Effector CD8-positive, alpha-beta T cell (primary cell): ENCODE measurements at places on chromosomes 2 and 18.

- DNase-seq = no peak
Measured at GRCh38 chr2:127567351-127567854, 31.9 kb downstream of the MYO7B start.

DNA sequence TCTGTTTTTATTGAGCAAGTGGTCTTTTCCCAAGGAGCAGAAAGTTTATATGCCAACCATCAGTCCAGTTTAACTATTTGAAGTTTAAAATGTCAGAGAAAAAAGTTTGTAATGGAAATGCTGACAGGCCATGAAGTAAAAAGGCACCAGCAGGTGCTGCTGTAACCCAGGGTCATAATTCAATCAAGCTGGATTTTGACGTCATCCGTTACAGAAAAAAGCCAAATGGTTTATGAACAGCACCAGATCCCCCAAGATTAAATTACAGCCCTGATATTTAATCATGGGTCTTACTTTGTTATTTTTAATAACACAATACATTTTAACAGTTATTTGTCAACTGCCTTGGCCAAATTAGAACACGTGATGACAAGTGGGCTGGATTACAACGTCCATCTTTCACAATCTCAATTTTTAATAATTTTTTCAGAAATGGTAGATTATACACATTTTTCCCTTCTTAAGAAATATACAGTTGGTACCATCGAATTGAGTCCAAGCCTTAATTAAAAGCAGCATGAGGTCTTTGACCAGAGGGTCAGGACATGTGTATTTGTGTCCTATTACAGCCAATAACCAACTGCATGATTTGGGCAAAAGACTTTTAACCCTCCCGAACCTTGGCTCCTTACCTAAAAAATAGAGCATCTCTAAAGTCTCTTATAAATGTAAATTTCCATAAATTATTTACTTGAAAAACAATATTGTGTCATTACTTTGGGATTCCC, 10.0 kb downstream of the TCF4 start:
- no peak for DNase-seq

GRCh38 chr2:110729106-110729505, 3.3 kb upstream of the ACOXL start:
- no peak for DNase-seq

DNA sequence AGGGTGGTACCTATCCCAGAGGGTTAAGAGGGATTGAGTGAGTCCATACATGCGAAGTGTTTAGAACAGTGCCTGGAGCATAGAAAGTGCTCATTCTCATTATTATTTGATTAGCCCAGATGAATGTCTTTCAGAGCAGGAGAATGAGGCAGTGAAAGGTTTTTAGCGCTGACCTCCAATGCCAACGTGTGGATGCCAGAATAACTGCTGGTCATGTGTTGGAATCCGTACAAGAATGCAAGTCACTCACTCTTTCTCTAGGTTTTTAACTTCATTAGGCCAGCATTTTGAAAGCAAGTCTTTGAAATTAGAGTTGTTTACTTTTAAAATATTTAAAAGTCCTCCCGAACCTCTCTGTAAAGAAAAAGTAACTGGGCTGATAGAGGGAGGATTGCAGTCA, 374.2 kb downstream of the EN1 start:
- no peak for DNase-seq

GRCh38 chr2:129782633-129782990, 196.9 kb upstream of the RAB6C start:
- no peak for DNase-seq

DNA sequence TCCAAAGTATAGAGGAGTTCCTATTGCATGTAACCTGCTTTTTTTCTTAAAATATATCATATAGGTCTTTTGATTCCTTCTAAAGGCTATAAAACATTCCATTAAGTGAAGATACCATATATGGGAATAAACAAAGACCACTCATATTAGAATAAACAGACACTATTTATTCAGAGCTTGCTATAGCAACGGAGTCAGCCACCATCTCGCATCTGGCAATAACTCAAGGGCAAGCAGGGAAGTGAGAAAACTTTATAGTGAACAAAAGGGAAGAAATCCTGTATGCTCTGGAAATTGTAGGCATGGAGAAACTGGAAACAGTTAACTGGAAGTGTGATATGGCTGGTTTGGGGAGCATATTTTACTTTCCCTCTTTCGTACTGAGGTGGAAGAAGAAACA, 301.9 kb downstream of the PTH2R start:
- DNase-seq = no peak

DNA sequence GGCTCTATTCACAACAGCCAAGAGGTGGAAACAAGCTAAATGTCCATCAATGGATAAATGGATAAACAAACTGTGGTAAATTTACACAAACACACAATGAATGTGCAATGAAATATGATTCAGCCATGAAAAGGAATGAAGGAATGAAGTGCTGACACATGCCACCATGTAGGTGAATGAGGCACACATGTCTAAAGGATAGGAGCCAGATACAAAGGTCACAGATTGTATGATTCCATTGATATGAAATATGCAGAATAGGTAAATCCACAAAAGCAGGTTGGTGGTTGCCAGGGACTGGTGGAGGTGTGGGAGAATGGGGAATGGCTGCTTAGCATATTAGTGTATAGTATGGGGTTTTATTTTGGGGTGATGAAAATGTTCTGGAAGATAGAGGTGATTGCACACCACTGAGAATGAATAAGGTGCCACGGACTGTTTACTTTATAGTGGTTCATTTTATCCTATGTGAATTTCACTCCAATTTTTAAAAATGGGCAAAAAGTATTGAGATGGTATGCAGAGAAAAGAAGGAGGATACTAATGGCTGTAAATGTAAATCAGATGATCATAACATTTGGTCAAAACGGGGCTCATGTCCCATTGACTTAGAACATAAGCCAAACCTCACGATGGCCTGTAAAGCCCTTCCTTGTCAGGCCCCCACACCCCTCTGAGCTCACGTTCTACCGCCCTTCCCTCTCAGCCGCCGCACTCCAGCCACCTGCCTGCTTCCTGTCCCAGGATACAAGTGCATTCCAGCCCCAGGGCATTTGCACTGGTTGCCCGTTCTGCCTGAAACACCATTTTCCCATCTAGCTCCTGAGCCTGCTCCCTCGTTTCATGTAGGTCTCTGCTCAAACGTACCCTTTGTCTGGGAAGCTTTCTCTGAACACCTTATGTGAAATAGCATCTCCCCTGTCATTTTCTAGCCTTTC, 165.5 kb downstream of the DDX1 start:
- DNase-seq = no peak

DNA sequence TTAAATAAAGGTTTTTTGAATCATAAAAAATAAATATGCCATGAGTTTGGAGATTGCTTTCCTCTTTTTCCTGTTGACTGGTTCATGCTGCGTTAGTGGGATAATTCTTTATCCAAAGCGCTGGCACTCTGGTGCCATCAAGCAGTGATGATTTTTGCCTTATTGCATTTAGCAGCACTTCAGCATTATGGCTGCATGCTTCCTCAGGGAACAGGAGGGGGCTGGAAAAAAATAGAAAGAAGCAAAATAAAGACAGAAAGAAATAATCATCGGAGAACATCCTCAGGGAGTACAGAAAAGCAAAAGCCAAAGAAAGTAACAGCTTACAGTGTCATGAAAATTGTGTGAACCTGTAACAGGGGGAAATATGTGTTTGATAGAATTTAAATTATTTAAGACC, 1408.2 kb upstream of the PIK3C3 start:
- no peak for DNase-seq

- no peak for DNase-seq
Measured at GRCh38 chr2:54925022-54925421, 125.2 kb downstream of the RTN4 start.

- no peak for DNase-seq
Measured at GRCh38 chr2:124778076-124778475, 753.0 kb downstream of the CNTNAP5 start.

GRCh38 chr2:111632661-111633060, 251.3 kb downstream of the ANAPC1 start:
- no peak for DNase-seq

DNA sequence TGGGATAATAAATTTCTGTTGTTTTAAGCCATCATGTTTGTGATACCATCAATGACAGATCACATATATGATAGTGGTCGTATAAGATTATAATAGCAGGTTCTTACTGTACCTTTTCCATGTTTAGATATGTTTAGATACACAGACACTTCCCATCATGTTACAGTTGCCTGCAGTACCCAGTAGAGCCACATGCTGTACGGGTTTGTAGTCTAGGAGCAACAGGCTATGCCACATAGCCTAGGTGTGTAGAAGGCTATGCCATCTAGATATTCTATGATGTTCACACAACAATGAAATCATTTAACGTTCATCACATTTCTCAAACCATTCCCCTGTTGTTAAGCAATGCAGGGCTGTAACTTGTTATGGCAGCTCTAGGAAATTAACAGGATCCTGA, 132.9 kb upstream of the SH3BP4 start:
- DNase-seq = no peak

DNA sequence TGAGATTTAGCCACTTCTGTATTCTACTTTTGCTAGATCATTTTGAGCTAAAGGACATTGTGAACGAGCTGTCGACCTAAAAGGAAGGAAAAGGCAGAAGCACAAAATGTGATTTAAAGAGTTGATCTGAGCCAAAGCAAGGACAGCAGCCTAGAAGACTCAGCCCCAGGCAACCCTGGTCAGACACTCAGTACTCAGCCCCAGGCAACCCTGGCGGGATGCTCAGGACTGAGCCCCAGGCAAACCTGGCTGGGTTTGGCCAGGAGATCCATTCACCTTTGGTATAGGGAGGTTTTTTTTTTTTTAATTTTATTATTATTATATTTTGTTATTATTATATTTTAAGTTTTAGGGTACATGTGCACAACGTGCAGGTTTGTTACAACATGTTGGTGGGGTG, 34.3 kb upstream of the PXDN start:
- no peak for DNase-seq

DNA sequence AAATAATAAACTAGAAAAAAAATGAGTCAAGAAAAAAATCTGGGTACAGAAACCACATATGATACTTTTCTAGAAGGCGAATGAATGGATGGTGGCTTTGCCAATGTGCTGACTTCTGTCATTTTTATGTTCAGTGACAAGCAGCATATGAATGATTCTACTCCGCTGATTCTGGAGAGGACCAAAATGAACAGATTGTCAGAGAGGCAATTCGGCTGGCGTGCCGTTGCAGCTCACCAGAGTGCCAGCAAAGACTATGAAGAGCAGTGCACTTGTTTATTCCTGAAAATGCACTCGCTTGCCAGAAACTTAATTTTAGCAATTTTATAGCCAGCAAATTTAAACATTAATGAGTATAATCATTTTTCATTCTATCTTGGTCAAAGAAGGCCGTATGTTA, 105.9 kb upstream of the NYAP2 start:
- no peak for DNase-seq

DNA sequence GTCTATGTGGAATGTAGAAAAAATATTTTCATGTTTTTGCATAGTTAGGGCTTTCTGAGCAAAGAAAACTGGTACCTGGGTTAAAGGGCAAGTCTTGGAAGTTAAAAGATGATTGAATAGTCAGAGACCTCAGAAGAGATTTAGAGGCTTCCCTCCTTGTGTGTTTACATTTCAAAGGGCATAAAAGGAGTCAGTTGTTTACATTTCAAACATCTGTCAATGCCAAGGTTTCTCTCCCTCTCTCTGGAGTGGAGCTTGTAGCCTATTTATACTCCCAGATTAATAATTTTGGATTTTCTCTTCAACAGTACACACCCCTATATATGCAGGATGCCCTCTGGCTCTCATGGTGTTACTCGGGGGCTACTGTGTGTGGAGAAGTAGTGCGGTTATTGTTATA, 8.6 kb downstream of the M1AP start:
- no peak for DNase-seq

GRCh38 chr2:186531257-186531775, 45.3 kb downstream of the ZC3H15 start:
- DNase-seq = no peak

DNA sequence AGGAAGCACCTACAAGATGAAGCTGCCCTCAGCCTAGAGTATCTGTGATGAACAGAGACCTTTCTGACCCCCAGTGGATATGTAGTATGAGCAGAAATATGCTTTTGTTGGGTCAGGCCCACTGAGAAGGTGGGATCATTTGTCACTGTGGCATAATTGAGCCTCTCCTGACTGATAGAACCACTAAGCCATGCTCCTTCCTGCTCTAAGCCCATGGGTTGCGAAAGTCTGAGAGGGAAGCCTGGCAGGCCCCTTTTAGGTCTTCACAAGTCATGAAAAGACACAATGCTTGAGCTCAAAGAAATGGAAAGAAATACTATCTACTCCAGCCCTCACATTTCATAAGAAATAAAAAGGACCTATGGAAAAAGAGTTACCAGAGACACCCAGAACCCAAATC, 127.7 kb downstream of the TNS1 start:
- no peak for DNase-seq

DNA sequence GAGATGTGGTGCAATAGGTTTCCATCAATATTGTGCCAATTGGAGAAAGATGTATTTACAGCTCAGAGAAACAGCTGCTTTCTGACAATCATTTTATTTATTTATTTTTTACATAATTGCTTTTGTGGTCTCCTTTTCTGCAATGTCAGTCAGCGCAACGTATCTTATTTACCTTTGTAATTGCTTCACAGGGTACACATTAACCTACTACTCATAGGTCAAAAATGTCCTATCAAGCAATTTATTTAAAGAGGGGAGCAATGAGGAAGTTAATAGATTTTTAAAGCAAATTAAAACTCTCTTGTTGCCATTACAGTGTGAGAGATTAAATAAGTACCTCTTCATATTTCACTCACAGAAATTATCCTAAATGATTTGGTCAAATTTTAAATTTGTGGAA, 291.0 kb downstream of the CALCRL start:
- no peak for DNase-seq

DNA sequence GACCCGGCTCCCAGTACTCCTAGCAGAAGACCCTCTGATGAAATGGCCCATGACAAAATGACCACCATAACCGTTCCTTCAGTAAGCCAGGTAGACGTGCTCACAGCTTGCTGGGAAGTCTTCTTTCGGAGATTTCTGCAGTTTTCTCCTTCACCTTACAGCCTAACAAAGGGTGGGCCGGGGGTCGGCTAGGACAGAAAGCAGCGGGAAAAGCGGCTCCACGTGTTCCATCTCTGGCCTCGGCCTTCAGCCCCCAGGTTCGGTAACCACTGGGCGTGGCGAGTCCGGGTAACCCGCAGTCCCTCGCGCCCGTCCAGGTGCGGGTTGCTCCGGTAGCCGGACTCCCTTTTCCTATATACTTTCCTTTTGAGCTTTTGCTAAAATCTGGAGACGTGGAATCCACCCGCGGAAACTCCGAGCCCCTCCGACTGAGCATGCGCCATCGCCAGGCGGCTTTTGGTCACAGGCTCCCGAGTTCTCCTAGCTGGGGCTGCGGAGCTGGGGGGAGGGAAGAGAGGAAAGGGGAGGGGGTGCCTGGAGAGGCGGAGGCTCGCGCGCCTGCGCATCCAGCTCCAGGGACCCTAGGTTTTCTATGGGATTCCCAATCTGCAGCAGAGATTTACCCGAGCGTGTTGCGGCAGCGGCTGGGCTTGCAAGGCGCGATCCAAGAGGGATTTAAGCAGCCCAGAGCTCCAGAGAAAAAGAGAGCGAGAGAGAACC, at the start of gene VSNL1:
Gene VSNL1, plus strand, starts transcription at position 604 of the 720 bp plus-strand sequence. CDS start 51,379 bp downstream, outside the sequence.
- no peak for DNase-seq

- no peak for DNase-seq
Measured at GRCh38 chr2:235694721-235695601, 201.1 kb downstream of the AGAP1 start.
